IMR-90 (cell line): ENCODE measurements at places on chromosomes 2 and 18. TPM values are rescaled to one million over a fixed set of nuclear protein-coding genes. Genes with fewer than 3 reads are reported as not detected.
A peak's percentile ranks its signal among the peaks of the same experiment; 100 is the strongest.

DNA sequence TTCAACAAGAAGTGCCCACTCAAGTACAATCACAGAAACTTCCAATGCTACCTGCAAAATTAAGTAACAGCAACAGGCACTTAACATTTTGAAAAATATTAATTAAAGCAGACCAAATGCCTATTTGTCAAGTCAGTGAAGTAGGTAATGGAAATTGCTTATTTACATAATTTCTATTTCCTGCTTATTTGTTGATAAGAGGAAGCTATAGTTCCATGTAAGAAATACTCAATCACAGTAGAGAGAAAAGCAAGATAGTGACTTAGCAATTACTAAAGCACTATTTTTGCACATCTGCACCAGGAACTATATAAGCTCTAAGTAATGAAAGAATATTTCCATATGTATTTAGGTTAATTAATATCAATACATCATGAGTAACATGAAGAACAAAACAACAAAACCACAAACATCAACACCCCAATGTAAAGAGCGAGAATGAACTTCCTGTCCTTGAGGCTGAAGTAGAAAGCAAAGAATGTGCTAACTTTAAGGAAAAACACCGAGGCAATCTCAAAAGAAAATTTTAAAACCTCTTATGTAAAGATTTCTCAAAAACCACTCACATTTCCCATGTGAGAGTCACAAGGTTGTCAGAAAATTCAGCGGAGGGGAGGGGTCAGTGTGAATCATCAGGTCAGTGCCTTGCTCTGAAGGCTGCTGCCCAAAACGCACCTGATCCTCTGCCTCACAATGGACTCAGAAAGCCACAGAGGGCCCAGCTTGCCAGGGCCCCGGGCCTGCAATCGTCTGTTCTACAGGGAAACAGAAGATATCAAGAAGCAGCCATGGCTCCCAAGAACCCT, 12.5 kb downstream of the NPC1 start:
- H3K27me3 ChIP-seq = peaks cover 3% of the 10 kb centered on the region; the same call in 1 of the 2 replicates
- peaks cover 21% of the 10 kb centered on the region for H3K36me3 ChIP-seq
- DNase-seq = peak; percentile 72

DNA sequence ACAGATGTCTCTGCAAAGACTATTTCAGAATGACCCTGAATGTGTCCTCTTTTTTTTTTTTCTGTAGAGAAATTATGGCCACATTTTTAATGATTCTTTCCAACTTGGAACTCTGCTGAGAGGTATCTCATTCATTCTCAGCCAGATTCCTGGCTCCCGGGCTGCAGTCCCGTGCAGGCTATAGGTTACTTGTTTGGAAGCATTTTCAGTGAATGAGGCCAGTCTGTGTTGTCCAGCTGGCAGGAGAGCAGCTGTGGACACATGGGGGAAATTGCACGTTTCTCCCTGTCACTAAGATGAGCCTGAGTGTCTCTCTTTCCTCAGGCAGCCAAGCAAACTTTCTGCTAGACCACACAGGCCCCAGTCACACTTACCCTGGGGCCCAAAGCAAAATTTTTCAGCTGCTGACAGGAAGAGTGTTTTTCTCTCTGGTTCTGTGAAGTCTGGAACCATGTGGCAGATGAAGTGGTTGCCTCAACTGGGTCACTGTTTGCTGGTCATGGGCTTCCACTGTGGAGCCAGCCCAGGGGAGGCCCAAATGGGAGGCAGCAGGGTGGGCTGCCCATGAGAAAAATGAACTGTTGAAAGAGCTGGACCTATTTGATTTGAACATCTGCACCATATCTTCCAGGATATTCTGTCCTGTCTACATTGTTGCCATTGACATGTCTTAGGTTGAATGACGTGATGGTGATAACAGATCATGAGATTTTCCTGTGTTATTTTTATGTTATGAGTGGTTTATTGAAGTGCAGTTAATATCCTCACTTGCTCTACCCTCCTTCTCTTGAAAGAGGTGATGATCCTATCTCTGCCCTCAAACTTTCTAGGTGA, 431.2 kb downstream of the LPIN1 start:
- no peaks in the 10 kb centered on the region for H3K27me3 ChIP-seq
- peaks cover 11% of the 10 kb centered on the region for H3K4me1 ChIP-seq
- H3K36me3 ChIP-seq = no peaks in the 10 kb centered on the region
- H3K27ac ChIP-seq = no peak overlapping the region
- DNase-seq = peak; percentile 46
- H3K4me3 ChIP-seq = no peak overlapping the region

Gene PLEK
- under 0.01 TPM in 1 of 2 replicates, not detected in the other for total RNA-seq

GRCh38 chr2:172288603-172289002, 138.8 kb upstream of the ITGA6 start:
- H3K27me3 ChIP-seq = no peaks in the 10 kb centered on the region
- no peaks in the 10 kb centered on the region for H3K36me3 ChIP-seq
- H3K4me3 ChIP-seq = no peak overlapping the region
- H3K27ac ChIP-seq = no peak overlapping the region
- peak; percentile 47 for DNase-seq

GRCh38 chr2:237873897-237874551, 14.6 kb downstream of the RAMP1 start:
- H3K36me3 ChIP-seq = no peaks in the 10 kb centered on the region
- DNase-seq = no peak
- peaks cover 36% of the 10 kb centered on the region for H3K4me1 ChIP-seq
- no peaks in the 10 kb centered on the region for H3K27me3 ChIP-seq
- no peak overlapping the region for H3K4me3 ChIP-seq

Gene IGFBP5
- 392 and 433 TPM in 2 replicates for total RNA-seq

- no peaks in the 10 kb centered on the region for H3K36me3 ChIP-seq
- no peaks in the 10 kb centered on the region for H3K27me3 ChIP-seq
- H3K4me3 ChIP-seq = no peak overlapping the region
- H3K27ac ChIP-seq = no peak overlapping the region
Measured at GRCh38 chr2:198165289-198165688, 360.9 kb downstream of the PLCL1 start.

DNA sequence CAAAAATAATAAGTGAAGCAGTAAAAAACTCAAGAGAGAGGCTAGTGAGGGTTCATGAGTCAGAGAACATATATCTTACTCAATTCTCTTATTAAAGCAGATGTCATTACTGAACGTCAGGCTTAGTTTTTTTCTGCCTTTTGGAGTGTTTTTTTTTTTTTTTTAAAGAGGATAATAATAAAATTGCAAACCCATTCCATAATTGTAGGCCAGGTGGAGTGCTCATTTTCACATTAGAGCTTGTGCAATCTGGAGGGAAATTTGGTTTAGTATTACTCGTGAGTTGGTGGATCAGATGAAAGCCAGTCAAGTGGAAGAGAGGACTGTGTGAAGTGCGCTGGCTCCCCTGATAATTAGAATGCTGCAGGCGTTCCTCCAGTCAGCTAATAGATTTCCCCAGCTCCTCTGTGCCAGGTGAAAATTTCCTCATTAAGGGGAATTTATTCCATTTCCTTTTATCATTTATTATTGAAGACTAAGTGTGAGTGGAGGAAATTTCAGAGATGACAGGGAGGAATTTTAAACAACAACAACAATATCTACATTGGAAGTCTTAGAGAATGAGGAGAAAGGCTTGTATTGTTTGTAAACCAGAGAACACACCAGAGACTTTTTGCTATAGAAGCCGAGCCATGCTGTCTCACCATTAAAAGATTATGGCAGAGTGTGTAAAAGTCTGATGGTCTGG, 74.6 kb downstream of the CPS1 start:
- no peaks in the 10 kb centered on the region for H3K36me3 ChIP-seq
- no peak for DNase-seq
- H3K4me3 ChIP-seq = no peak overlapping the region
- no peaks in the 10 kb centered on the region for H3K27me3 ChIP-seq
- H3K4me1 ChIP-seq = peaks cover 2% of the 10 kb centered on the region; the same call in 1 of the 2 replicates
- H3K27ac ChIP-seq = no peak overlapping the region

GRCh38 chr2:54813584-54813983, 90.1 kb downstream of the EML6 start:
- no peaks in the 10 kb centered on the region for H3K36me3 ChIP-seq
- no peak overlapping the region for H3K27ac ChIP-seq
- DNase-seq = no peak
- H3K4me3 ChIP-seq = no peak overlapping the region
- H3K4me1 ChIP-seq = no peaks in the 10 kb centered on the region
- peaks cover 29% of the 10 kb centered on the region for H3K27me3 ChIP-seq

DNA sequence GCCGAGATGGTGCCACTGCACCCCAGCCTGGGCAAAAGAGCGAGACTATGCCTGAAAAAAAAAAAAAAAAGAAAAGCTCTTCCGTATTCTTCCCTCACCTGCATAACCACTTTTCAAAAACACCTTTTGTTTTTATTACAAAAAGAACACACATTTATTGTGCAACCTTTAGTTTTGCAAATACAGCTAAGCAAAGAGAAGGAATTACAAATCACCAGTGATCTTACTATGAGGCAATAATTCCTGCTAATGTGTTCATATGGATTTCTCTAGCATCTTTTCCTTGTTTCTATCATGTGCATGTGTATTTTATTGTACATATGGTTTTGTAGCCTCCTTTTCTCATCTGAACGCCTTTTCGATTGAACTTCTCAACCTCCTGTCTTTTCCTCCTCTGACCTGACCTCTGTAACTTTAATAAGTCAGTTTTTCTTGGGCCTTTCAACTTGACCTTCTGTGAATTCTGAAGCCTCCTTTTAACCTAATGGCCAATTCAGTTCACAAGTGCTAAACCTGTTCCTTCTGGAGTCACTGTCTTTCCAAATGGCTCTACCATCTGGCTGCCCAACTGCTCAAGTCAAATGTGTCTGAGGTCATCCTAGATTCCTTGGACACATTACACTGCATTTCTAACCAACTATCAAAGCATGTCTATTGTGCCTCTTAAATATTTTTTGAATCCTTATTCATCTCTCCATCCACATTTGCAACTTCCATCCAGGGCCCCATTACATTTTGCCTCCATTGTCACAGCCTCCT, 59.1 kb upstream of the DAPL1 start:
- no peak for DNase-seq
- H3K36me3 ChIP-seq = no peaks in the 10 kb centered on the region
- no peak overlapping the region for H3K27ac ChIP-seq
- no peak overlapping the region for H3K4me3 ChIP-seq
- peaks cover 34% of the 10 kb centered on the region for H3K27me3 ChIP-seq
- no peaks in the 10 kb centered on the region for H3K4me1 ChIP-seq

GRCh38 chr2:227607941-227608340, 6.7 kb downstream of the SCYGR3 start:
- H3K36me3 ChIP-seq = no peaks in the 10 kb centered on the region
- H3K4me1 ChIP-seq = no peaks in the 10 kb centered on the region
- H3K4me3 ChIP-seq = no peak overlapping the region
- DNase-seq = peak; percentile 27

GRCh38 chr2:68740400-68740914, 5.8 kb downstream of the ARHGAP25 start:
- peak overlapping the region; percentile 10; the same call in 1 of the 2 replicates for H3K27ac ChIP-seq
- H3K4me1 ChIP-seq = peaks cover 9% of the 10 kb centered on the region
- H3K27me3 ChIP-seq = no peaks in the 10 kb centered on the region
- no peaks in the 10 kb centered on the region for H3K36me3 ChIP-seq
- DNase-seq = peak; percentile 76
- H3K4me3 ChIP-seq = no peak overlapping the region

DNA sequence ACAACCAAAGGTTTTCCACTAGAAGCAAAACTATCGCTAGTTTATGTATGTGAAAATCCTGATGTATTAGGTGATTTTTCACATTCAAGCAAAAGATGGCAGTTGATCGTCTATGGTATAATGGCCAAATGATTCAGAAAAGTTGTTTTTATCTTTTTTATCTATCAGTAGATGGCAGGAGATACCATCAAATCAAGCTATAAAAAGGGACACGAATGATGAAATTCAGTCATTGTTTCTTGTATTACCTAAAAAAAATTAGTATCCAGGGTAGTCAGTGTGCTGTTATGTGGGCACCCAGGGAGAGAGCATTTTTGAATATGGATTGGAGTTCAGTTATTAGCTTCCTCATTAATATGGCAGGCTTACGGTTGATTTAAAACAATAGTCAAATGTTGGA, 22.9 kb upstream of the CAVIN2 start:
- H3K36me3 ChIP-seq = no peaks in the 10 kb centered on the region
- DNase-seq = no peak
- no peak overlapping the region for H3K4me3 ChIP-seq
- peaks cover 18% of the 10 kb centered on the region for H3K4me1 ChIP-seq
- H3K27ac ChIP-seq = no peak overlapping the region
- no peaks in the 10 kb centered on the region for H3K27me3 ChIP-seq

- peak overlapping the region; percentile 67 for H3K27ac ChIP-seq
- peak; percentile 61 for DNase-seq
- H3K4me1 ChIP-seq = peaks cover 7% of the 10 kb centered on the region
- H3K27me3 ChIP-seq = no peaks in the 10 kb centered on the region
- peak overlapping the region; percentile 95 for H3K4me3 ChIP-seq
- peaks cover 11% of the 10 kb centered on the region for H3K36me3 ChIP-seq
Measured at GRCh38 chr18:61893309-61893970, 633 bp upstream of the RNF152 start.

DNA sequence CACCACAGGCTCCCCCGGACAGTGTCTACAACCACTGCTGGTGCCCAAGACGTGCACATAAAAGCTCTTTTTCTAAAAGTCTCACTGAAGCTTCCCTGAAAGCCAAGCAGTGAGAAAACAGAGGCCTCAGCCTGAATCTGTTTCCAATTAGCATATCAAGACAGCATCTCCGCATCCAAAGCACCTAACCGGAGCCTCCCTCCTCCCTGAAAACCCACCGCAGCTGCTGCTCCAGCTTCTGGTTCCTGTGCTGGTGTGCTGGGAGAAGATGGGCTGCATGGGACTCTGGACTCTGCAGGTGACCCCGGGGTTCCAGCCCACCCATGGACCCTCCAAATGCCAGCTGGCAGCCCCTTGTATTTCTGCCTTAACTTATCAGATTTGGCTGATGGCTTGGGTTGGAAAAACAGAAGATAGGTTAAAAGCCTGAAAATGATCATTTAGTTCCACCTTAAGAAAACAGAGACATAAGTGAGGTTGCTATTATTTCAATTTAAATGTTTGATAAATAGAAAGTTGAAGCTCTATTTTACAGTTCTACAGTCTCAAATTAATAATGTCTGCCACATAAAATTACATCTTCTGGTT, 103.3 kb downstream of the TMEM18 start:
- no peaks in the 10 kb centered on the region for H3K4me1 ChIP-seq
- DNase-seq = no peak
- no peaks in the 10 kb centered on the region for H3K36me3 ChIP-seq
- no peak overlapping the region for H3K27ac ChIP-seq
- H3K27me3 ChIP-seq = no peaks in the 10 kb centered on the region
- no peak overlapping the region for H3K4me3 ChIP-seq

- DNase-seq = no peak
- H3K27ac ChIP-seq = no peak overlapping the region
- no peaks in the 10 kb centered on the region for H3K27me3 ChIP-seq
- H3K36me3 ChIP-seq = peaks cover 71% of the 10 kb centered on the region
- peaks cover 8% of the 10 kb centered on the region for H3K4me1 ChIP-seq
Measured at GRCh38 chr2:96604104-96604503, 34.0 kb downstream of the KANSL3 start.

Gene NAPG
- total RNA-seq = 32.8 and 39.2 TPM in 2 replicates

GRCh38 chr2:82234283-82234874, 1929.8 kb upstream of the LRRTM1 start:
- H3K4me3 ChIP-seq = no peak overlapping the region
- no peak overlapping the region for H3K27ac ChIP-seq
- no peak for DNase-seq
- H3K4me1 ChIP-seq = no peaks in the 10 kb centered on the region
- H3K36me3 ChIP-seq = no peaks in the 10 kb centered on the region

Gene ALK
- total RNA-seq = not detected in 2 replicates

Gene CASP10
- total RNA-seq = 0.28 and 0.90 TPM in 2 replicates

Gene CYP27C1
- not detected in 2 replicates for total RNA-seq

Gene SCYGR4
- total RNA-seq = not detected in 2 replicates
